ENCODE measurements at places on chromosomes 6 and 20.

DNA sequence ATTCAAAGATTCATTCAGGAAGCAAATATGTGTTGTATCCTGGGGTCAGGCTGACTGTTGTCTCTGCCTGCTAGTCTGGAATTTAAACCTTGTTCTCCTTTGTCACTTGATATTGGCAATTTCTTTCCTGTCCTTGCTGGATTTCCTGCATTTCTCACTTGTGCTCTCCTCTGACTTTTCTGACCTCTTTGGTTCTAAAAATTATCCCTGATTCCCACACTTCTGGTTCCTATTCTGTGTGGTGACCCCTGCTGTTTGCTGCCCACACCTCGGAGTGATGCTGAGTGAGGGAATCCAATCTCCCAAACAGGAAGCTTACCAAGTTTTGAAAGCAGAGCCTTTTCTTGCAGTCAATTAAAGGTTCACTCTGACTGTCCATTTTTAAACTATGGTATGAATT, 345.3 kb downstream of the CDKAL1 start:
- DNase-seq, result no peak

DNA sequence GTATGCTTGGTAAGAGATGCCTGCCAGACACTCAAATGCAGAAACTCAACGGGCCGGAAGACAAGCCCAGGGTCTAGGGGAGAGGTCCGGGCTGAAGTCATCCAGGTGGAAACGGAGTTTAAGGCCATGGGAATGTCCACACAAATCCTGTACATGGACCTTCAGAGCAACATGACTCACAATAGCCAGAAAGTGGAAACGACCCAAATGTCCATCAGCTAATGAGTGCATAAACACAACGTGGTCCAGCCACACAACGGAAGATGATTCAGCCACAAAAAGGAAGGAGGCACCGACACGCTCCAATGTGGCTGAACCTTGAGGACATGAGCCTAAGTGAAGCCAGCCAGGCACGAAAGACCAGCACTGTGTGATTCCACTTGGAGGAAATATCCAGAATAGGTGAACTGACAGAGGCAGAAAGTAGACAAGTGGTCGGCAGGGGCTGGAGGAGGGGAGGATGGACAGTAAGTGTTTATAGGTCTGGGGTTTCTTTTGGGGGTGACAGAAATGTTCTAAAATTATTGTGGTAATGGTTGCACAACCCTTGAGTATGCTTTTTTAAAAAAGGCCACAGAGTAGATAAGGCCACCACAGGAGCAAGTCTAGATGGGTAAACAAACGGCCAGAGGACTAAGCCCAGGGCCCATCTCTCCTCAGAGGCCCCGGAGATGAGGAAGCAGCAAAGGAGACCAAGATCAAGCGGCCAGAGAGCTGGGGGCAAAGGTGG, 105.6 kb downstream of the PREX1 start:
- peak; percentile 93 for DNase-seq

DNA sequence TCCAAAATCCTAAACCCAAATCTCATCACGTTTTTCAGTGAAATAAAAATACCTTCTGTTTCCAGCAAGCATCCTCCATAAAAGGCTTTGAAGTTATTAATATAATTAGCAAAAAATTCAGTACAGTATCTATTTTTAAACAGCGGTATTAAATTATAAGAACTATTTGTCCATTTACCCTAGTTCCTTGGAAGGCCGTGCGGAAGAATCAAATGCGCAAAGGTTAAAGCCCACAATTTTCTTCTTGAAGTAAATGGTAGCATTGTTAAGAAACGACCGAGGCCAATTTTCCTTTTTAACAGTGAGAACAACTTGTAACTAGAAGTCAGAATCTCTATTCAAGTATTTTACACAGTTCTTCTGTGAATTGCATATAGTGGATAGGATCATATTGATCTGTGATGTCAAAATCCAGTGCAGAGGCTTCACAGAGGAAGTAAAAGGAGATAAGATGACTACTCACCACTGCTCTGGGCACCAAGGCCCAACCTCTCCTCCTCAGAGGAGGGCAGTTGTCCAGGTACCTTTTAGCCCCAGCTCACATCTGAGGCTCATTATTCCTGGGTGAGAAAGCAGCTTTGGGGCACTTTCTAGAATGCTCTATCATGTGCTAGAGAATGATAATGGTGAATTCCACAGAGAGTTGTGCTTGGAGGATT, 36.3 kb downstream of the TNFAIP3 start:
- no peak for DNase-seq

GRCh38 chr20:60402189-60403058, 444.2 kb downstream of the CDH26 start:
- DNase-seq, result no peak

DNA sequence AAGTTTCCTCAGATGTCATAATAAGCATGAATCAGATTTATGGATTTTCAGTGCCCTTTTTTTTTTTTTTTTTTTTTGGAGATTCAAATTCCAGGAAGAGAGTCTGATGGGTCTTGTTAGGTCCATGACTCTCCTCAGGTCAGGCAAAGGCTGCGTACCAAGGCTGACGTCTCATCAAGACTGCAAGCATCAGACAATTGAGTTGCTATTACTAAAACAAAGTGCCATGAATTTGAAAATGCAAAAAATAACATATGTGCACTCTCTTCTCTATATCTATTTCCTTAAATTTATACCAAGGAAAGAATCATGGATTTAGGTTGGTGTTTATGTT, 134.7 kb downstream of the FAM83B start:
- DNase-seq, result no peak

DNA sequence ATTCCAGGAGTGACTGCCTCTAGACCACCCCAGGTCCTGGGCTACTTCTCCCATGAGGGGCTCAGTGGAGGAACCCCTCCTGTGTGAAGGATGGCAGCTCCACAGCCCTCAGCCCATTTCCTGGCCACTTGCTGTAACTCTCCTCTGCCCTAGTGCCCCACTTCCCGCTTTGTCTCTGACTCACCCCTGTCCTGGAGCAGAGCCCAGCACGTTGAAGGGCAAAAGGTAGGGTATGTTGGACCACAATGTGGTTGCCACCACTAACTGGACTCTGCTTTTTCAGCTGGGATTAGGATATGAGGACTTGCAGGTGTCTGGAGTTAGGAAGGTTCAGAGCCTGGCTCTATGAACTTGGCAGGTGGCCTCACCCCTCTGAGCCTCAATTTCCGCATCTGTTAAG, 2.4 kb downstream of the MYBL2 start:
- peak; percentile 14 for DNase-seq

- no peak for DNase-seq
These were observed 60.2 kb downstream of the NCOA3 start for GRCh38 chr20:47561603-47562583.

GRCh38 chr6:14748679-14749078, 497.2 kb upstream of the JARID2 start:
- DNase-seq, result no peak

DNA sequence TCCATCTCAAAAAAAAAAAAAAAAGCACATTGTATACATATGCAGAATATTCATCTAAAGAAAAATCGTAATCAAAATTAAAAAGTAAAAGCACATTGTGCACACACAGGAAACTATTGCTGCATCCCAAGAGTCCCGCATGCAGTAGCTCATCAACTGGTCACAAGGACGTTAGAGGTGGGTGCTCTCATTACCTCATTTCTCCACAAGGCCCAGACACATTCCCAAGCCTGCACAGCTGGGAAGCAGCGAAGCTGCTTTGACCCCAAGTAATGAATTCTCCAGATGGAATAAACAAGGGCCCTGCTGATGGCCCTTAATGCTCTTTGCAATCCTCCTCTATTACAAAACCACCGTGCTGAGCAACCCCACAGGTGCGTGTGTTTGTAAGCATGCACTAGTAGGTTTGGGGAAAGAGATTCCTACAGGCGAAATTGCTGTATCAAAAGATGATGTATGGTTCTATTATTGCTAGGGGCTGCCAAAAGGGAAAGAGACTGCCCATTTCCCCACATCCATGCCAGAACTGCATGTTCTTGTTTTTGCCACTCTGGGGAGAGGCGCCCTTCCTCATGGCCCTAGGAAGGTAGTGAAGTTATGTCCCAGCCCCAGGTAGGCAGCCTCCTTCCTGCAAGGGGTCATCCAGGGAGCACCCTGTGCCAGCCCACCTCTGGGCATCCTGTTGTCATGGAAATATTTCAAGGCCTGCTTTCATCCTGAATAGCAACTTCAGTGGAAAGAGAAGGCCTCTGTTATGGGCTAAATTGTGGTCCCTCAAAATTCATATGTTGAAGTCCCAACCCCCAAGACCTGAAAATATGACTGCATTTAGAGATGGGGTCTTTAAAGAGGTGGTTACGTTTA, 34.6 kb upstream of the PTGIS start:
- DNase-seq, result no peak

DNA sequence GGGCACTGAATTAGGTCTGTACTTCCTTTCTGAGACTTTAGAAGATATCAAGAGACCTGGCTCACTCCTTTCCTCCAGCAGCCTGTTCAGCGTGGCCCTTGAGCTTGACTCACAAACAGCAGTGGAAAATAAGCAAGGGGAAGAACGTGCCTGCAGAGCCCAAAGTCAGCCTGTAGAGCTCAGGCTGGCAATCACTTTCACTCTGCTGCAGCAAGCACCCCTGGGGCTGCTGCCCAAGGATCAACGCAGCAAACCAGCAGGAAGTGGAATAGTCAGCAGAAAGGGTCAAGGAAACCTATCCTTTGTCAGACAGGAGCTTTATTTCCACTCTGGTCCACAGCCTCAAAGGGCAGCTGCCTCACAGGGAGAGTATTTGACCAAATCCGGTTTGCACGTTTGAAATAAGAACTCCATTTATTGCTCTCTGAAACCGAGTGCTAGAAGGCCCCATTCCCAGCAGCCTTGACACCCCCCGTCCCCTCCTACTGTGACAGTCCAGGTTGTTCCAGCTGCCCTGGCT, 77.4 kb downstream of the PRDM1 start:
- peak; percentile 86 for DNase-seq

All from MV-4-11 (cell line).